SK-N-SH (cell line): ENCODE measurements at places on chromosomes 1 and 21. TPM values are rescaled to one million over a fixed set of nuclear protein-coding genes. Genes with fewer than 3 reads are reported as not detected.
A peak's percentile ranks its signal among the peaks of the same experiment; 100 is the strongest.

GRCh38 chr1:18948048-18948912 is 8.2 kb downstream of the IFFO2 start:
- DNase-seq: no peak

The NEXN gene
- 3.6 and 4.1 TPM in 2 replicates for polyA plus RNA-seq

DNA sequence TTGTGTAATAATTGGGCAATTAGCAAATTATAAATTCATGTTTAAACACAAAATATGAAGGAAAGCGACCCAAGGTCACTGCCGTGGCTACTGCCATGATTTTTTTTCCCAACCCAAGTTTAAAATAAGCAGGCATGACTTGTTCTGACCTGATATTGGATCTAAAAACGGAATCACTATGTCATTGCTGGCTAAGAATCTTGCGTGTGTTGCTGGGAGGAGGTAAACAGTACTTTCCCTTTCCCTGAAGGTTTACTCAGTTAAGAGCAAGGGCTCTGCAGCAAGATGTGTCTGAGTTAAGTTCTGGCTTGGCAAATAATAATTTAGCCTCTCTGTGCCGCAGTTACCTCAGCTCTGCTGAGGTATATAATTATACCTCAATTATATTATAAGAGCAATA is 125.7 kb upstream of the L1TD1 start:
- no peak for DNase-seq

- peak; percentile 61 for DNase-seq
Measured at GRCh38 chr1:64039390-64039926, 164.0 kb upstream of the UBE2U start.

The TMPRSS2 gene
- polyA plus RNA-seq: not detected in 2 replicates

- no peak for DNase-seq
Measured at GRCh38 chr1:37442644-37443043, 31.7 kb upstream of the ZC3H12A start.
